ENCODE measurements at places on chromosomes 3 and 15.

GRCh38 chr3:148532326-148532725, 165.4 kb upstream of the AGTR1 start:
- no peak for DNase-seq

DNA sequence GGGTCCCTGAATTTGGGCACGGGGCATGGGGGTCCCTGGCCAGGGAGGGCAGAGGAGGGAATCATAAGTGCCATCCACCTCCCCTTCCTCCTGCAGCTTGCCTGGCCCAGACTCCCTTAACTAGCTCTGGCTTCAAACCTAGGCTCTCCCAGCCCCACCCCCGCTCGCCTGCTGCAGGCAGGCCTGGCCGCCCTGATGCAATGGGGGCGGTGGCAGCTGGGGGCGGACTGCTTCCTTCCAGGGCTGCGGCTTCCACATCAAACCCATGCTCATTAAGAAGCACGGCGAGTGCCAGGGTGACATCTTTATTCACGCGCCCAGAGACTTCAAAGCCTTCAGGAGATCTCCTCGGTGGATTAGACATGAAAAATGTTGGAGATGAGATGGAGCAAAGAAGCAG, 123.1 kb downstream of the TPRA1 start:
- DNase-seq: no peak

DNA sequence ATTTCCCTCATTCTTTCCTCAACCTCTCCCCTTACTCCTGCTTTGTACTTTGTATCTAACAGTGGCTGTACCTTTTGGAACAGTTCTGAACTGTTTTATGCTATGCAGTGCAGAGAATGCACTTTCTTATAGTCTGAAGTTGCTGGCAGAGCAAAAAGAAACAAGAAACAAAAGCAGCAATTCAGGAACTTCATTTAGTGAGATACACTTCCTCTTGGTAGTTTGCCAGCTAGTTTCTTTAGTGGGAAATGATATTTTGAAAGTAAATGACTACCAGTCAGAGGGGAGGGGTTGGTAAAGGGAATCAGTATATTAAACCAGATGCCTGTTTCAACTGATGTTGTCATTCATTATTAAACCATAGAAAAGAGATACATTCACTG, 55.0 kb upstream of the CHD2 start:
- peak; percentile 46 for DNase-seq

- DNase-seq: peak; percentile 11
These were observed 26.8 kb downstream of the RPN1 start for GRCh38 chr3:128623762-128624176.

DNA sequence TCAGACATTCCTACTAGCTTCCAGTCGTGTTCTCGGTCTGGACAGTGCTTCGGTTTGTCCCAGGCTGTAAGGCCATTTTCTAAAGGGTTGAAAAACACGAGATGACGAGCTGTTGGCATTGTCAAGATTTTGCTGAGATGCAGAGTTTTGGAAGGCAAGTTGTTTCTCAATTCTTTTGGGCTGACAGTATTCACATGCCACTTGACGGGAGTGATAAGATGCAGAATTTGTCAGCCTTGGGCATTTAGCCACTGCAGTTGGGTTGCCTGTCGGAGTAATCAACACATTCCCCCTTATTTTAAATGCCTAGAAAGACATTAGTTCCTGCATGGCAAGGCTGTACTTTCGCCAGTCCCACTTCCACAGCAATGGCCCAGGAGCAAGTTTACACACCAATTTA, 245.2 kb downstream of the NR1D2 start:
- DNase-seq: no peak

GRCh38 chr3:130654091-130654490, 92.5 kb downstream of the PIK3R4 start:
- no peak for DNase-seq

DNA sequence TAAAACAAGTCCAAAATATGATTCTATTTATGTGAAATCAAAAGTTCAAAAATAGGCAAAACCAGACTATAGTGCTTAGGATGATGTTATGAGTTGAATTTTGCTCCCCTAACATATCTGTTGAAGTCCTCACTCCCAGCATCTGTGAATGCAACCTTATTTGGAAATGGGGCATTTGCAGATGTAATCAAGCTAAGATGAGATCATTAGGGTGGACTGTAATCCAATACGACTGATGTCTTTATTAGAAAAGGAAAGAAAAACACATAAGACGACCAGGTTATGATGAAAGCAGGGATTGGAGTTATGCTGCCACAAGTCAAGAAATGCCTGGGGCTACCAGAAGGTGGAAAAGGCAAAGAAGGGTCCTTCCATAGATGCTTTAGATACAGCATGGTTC, 110.5 kb upstream of the CCDC39 start:
- no peak for DNase-seq

GRCh38 chr3:45964139-45964538, 20.9 kb downstream of the CXCR6 start:
- DNase-seq: no peak

DNA sequence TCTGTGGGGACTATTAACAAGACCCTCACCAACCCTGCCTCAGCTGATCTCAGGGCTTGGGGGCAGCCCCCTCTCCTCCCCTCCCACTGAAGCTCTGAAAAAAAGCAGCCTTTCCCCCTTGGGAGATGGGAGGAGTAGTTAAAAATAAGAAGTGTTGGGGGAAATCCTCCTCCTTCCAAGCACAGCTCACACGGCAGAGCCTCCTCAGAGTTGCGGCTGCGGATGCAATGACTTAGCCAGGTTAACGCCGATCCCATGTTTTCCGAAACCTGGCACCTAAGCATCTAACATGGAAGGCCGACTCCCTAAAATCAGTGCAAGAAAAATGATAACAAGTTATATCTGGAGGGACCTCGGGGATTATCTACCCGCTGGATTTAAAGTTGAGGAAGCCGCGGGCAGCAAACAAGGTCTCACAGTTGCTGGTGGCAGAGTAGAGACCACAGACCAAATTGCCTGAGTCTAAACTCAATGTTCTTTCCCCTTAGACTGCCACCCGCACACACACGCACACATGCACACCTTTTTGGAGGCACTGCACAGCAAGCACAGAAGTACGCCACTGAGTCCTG, 1.1 kb upstream of the TPM1 start:
- no peak for DNase-seq

- DNase-seq: no peak
These were observed 1136.1 kb downstream of the OTOL1 start for GRCh38 chr3:162632672-162633071.

DNA sequence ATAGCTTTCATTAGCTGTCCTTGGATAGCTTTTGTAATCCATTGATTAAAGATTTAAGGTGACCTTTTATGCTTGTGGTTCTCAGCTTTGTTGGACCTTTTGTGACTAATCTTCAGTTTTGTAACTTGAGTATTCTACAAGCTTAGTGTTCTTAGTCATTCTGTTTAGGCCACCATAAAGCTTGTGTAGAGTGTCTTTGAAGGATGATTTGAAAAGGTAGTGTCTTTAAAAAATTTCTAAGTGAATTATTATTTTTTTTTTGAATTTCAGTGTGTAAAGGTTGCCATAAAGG, 7.5 kb downstream of the MORF4L1 start:
- no peak for DNase-seq

- DNase-seq: no peak
These were observed 140.9 kb downstream of the ALDH1A2 start for GRCh38 chr15:57924598-57924997.

DNA sequence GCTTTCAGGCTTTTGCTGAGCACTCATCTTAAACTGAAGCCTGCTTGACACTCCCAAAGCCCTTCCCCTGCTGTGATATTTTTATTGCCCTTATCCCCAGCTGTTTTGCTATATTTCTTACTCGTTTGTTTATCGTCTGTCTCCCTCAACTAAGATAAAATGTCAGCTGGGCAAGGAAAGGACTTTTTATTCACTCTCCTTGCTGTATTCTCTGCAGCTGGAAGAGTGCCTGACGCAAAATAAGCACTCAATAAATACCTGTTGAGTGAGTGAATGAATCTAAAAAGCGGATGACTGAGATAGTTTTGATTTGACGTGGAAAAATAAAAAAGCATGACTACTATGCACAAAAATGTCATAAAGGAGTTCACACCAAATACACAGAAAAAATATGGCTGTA, 84.8 kb upstream of the POMGNT2 start:
- DNase-seq: no peak

GRCh38 chr3:125310623-125311081, 64.5 kb downstream of the ZNF148 start:
- no peak for DNase-seq

DNA sequence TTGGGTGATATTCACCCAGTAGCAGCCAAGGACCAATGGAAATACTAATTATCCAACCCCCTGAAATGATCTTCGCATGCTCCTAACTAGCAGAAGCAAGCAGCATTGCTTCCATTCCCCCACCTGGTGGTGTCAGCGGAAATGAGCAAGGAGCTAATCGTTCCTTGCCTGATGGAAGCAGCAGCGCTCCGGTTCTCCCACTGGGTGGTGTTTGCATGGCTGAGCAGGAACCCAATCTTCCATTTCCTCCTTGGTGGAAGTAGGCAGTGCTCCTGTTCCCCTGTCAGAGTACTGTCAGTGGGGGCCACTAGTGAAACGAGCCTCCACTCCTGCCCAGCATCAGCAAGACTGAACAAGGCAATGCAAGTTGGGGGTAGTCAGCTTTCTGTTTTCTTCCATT, 311.5 kb downstream of the CACNA2D3 start:
- no peak for DNase-seq

GRCh38 chr3:58464866-58465265, 27.0 kb upstream of the KCTD6 start:
- DNase-seq: no peak

GRCh38 chr3:54211097-54211496, 88.7 kb downstream of the CACNA2D3 start:
- DNase-seq: peak; percentile 52

GRCh38 chr3:186251948-186252619, 110.0 kb downstream of the DGKG start:
- no peak for DNase-seq

DNA sequence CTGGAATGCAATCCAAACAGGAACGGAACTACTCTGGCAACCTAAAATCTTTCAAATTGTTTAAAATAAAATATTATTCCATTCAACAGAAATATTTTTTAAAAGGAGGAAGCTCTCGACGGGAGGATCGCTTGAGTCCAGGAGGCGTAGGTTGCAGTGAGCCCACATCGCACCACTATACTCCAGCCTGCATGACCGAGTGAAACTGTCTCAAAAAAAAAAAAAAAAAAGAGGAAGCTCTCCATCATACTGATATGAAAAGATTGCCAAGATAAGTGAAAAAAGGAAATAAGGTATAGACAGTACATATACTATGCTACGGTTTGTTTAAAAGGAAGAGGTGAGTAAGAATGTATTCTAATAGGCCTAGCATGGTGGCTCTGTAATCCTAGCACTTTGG, 3.6 kb downstream of the RAD18 start:
- DNase-seq: no peak

DNA sequence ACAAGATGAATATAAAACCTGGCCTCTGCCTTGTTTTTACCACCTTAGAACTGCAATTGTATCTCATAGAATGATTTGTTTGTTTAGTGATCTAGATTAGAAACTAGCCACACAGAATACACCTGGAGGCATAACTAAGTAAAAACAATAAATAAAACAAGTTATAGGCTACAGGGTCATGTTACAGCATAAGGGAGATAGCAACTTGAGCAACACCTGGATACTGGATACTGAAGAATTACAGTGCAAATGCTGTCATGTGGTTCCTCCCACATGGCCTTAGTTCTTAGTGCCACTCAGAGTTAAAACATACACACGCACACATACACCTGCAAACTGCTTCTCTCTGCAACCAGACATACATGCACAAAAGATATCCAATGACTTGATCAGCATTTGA, 563.4 kb upstream of the DPPA4 start:
- DNase-seq: peak; percentile 27

GRCh38 chr3:123733805-123734526, 149.1 kb upstream of the HACD2 start:
- no peak for DNase-seq

DNA sequence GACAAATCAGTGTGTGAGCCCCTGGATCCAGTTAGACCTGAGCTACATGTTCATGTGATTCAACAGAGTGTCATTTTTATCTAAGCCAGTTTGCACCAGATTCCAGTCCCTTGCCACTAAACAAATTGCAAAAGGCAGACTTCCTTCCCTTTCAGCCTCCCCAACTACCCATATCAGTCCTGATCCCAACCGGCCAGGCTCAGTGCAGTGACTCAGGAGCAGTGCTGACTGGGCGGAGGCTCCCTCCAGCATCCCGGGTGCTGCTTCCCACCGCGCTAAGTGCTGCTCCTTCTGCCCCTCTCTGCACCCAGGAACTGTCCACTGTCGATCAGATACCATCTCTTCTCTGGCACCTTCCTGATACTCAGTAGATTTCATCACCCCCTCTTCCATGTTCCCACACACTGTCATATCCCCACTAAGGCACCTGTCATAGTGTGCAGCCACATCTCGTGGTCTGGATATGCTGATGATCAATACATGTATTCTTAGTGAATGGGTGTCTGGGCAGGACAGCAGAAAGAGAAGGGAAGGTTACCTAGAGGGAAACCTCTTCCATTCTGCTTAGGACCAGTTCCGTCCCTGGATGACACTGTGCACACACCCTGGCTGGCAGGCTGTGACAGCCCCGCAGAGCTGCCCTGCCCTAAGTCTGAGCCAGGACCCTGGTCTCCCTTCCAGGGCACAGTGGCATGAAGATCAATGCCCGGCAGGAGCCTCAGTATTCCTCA, 108.8 kb upstream of the RAD18 start:
- DNase-seq: no peak

- no peak for DNase-seq
These were observed 1270.8 kb downstream of the ZPLD1 start for GRCh38 chr3:103705641-103706040.

- DNase-seq: no peak
These were observed 1041.9 kb upstream of the NR2F2 start for GRCh38 chr15:95288626-95289025.

- no peak for DNase-seq
These were observed 97.1 kb downstream of the LRRC28 start for GRCh38 chr15:99348412-99348811.

- no peak for DNase-seq
These were observed 114.7 kb downstream of the GADL1 start for GRCh38 chr3:30779686-30780287.

- no peak for DNase-seq
These were observed 16.6 kb upstream of the AGTR1 start for GRCh38 chr3:148681080-148681479.

All from LNCaP clone FGC (cell line).